ENCODE measurements at places on chromosomes 11 and 22.

GRCh38 chr11:92852229-92852628 is 117.2 kb upstream of the MTNR1B start:
- no peak for DNase-seq

DNA sequence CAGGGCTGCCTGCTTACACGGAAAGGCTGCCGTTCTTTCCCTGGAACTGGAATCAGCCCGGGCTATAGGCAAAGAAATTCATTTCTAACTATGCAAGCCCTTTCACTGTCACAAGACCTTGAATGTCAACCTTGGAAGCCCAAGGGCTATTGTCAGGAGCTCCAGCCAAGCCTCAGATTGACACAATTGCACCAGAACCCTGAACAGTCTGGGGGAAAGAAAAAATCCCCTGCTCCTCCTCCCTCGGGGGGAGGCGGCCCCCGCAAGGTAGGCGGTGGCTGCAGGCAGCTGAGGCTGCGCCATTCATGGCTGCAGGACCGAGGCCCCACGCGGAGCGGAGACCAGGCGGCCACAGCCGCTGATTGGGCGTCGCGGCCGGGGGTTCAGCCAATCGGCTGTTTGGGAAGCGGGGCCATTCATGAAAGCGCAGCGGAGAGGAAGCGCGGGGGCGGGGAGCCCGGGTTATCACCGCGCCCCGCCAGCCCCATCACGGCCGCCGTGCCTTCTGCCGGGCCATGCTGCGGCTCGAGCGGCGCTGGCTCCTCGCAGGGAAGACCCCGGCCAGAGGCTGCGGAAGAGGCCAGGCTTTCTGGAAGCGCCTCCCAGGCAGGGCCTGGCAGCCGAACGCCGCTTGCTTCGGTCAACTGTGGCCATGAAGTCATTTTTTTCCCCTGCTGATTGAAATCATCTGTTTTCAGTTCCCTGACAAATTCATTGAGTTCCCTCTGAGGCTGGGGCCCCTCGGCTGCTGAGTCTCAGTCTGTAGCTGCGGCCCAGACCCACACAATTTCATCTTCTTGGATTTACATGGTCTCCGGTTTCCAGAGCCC is 38.1 kb upstream of the LINC01488 start:
- peak; percentile 50 for DNase-seq

DNA sequence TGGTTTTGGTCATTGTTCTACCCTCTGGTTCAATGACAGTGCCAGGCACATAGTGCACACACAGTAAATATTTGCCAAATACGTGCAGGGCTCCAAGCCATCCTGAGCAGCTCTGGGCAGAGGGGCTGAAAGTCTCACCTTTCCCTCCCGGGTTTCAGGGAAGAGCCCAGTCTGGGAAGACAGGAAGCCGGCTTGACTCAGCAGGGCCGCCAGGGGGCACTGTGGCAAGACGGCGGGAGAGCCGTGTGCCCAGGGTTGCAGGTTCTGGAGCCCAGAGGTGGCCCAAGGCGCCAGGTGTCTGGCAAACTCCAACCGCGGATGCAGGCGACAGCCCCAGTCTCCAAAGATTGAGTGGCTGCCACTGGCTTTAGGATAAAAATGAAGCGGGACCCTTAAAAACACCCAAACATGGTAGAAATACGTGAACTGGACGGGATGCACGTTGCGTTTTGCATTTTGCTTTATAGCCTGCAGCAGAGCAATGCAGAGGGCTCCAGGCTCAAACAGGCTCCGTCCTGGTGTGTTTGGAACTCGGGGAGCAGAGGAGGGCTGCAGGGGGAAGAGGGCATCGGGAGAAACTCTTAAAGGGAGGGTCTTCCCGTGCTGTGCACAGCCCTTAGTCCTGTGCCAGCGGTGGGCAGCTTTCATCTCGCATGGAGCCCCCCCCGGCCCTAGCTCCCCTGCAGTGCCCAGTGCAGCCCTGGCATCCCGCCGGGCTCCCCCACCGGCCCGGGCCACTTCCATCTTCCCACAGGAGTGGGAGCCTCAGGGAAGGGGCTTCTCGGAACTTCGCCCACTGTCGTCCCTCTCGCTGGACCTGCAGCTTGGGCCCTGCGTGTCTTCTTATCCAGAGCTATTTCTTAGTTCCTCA is 10.7 kb downstream of the KRTAP5-5 start:
- peak; percentile 7 for DNase-seq

- DNase-seq, result no peak
Observed at GRCh38 chr11:16973338-16973964, 40.8 kb downstream of the PLEKHA7 start.

- no peak for DNase-seq
Observed at GRCh38 chr22:23823331-23823791, 15.4 kb downstream of the DERL3 start.

DNA sequence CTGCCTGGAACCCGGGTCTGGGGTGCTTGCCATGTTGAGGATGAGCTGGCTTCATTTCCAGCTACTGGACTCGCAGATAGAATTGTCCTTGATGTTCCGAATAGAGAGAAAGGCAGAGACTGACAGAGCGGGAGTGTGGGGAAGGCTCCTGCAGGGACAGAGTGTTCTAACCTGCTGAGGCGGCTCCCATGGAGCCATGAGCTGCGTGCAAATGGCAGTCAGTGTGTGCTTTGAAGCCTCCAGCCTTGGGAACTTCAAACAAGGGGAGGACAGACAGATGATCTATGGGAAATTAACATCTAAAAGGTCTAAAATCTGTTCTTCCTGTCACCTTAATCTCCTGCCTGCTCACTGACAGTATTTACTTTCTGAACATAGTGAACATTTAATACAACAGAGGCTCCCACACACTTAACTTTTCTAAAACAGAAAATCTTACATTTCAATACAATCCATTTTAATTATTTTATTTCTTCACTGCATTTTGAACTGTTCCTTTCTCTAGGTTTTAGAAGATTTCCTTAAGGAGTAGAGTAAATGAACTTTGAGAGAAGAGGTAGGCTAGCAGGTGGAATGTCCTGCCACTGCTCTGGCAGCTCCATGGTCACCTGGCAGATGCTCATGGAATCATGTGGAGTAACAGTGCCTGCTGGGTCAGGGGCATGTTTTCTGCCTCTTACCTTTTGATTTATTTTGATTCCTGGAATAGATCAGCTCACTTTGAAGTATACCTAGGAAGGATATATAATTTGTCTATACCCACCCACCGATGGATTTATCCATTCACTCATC is 481.7 kb downstream of the NTM start:
- no peak for DNase-seq

DNA sequence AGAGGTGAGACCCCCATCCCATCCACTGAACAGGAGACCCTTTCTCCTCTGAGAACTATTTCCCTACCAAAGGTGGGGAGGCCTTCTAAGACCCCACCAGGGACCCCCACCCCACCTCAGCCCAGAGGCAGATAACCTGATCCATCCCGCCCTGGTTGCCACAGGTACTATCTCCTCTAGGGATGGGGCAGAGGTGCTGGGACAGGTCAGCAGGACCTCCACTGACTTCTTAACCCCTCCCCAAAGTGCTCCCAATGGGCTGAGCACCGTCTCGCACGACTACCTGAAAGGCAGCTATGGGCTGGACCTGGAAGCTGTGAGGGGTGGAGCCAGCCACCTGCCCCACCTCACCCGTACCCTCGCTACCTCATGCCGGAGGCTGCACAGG is 4.3 kb downstream of the INPPL1 start:
- no peak for DNase-seq

- DNase-seq, result no peak
Observed at GRCh38 chr11:118252688-118253087, 523 bp upstream of the MPZL3 start.

DNA sequence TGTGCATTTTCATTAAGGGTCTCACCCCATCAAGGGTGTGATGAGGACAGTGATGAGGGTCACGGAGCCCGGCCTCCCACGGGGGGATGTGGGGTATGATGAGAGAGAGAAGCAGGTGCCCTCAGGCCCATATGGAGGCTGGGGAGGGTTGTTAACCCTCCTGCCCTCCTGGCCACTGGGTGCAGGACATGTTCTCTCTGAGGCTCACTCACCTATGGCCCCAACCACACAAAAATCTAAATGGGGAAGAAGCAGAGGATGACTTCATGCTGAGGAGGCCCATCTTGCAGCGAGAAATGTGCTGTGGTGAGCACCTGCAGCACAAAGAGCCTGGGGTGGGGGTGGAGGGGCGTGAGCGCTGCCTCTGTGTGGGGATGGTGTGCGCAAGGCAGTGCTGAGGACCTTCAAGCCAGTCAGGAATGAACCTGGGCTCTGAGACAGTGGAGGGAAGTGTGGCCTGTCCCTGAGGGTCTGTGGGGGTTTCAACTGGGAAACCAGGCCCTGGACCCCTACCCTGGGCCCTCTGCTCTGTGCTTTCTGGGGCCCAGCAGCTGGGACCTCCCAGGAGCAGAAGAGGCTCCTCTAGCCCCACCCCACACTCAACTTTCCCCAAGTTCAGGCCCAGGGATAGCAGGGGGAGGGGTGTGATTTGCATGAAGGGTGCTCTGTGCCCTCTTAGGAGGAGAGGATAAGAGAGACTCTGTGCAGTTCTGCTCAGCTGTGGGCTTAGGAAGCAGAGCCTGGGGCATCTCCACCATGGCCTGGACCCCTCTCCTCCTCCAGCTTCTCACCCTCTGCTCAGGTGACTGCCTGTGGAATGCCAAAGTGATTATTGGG is 43.0 kb upstream of the TOP3B start:
- DNase-seq, result no peak

GRCh38 chr11:33690290-33691065 is 10.1 kb downstream of the C11orf91 start:
- no peak for DNase-seq

- DNase-seq, result no peak
Observed at GRCh38 chr11:1555713-1556153, 16.3 kb downstream of the DUSP8 start.

DNA sequence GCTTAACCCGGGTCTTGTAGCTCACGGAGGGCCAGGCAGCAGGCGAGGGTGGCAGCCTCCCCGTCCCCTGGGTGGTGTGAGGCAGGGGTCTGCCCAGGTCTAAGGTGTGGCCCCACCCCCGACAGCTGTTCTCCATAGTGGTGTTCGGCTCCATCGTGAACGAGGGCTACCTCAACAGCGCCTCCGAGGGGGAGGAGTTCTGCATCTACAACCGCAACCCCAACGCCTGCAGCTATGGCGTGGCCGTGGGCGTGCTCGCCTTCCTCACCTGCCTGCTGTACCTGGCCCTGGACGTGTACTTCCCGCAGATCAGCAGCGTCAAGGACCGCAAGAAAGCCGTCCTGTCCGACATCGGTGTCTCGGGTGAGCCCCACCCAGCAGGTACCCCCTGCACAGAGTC is 24.4 kb downstream of the SYNGR1 start:
- DNase-seq, result no peak

DNA sequence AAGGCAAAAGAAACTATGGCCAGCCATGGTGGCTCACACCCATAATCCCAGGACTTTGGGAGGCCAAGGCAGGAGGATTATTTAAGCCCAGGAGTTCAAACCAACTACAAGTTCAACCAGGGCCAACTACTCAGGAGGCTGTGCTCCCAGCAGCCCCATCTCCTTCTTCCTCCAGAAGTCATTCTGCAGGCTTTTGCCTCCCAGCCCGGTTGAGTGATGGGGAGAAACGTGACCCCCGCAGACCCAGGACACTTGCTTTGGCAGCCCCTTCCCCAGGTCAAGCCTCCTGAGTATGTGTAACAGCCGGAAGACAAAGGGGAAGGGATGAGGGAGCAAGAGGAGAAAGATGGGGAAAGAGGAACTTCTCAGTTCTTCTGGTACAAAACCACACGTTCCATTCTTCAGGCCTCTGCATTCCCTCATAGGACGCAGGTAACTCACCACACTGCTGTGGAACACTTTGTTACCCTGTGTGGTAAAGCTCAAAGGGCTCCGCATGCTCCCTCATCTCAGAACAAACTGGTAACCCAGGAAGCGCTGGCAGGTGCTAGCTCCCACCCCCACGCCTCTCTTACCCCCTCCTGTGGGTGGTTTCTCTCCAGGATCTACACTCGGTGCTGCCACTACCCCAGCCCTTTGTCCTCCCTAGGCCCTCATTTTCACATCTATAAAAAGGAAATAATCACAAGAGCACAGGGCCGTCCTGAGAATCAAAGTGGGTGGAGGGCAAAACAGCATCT is 4.0 kb downstream of the SULT4A1 start:
- no peak for DNase-seq

DNA sequence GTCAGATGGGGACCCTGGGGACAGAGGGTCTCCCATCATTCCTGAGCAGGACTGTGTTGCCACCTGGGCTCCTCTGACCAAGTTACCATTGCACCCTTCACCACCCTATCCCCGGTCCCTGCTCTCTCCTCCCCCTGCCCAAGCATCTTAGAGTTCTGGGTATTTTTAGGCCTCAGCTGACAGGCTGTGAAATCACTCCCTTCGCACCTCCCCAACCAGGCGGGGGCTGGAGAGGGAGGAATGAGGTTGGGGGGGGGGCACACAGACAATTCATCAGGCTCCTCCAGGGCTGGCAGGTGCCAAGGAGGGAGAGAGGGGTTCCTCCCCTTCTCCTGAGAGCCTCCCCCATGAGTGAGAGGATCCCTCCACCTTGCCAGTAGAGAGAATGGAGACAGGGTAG is 9.0 kb downstream of the SYT7 start:
- DNase-seq, result no peak

DNA sequence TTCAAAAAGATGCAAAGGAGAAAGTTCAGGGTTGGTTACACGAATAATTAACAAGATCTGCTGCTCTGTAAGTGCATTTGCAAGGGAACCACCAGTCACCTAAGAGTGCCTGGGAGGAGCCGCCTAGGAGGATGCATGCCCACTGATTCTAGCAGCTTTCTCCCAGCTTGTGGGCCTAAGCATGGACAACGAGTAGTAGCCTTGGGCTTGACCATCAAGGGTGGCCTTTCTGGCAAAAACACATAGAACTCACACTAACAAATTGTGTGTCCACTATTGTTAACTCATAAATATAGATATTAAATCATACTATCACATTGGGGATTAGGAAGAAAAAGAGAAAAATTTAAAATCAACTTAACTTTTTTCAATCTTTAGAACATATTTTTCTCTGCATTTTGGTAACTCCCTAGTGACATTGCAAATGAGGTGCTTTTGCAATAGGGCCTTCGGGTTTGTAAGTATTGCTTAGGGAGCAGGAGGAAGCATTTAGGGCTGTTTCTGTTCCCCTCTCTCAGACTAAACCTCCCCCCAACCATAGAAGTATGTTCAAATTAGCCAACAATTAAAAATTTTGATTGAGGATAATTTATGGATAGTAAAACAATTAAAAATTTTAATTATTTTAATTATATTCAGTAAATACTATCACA is 57.3 kb upstream of the CEP295 start:
- DNase-seq, result no peak

DNA sequence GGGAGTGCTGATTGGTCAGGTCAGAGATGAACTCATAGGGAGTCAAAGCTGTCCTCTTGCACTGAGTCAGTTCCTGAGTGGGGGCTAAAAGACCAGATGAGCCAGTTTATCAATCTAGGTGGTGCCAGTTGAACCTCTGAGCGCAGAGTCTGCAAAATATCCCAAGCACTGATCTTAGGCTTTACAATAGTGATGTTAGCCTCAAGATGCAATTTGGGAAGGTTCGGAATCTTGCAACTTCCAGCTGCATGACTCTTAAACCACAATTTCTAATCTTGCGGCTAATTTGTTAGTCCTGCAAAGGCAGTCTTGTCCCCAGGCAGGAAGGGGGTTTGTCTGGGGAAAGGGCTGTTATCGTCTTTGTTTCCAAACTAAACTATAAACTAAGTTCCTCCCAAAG is 92.3 kb upstream of the PARVA start:
- no peak for DNase-seq
